ENCODE measurements at places on chromosomes 2 and 18. TPM values are rescaled to one million over a fixed set of nuclear protein-coding genes. Genes with fewer than 3 reads are reported as not detected.

The CIB4 gene
- not detected for polyA plus RNA-seq

- no peak for DNase-seq
Measured at GRCh38 chr2:2705871-2706270, 374.8 kb upstream of the MYT1L start.

- DNase-seq: peak; percentile 85
Measured at GRCh38 chr2:9347411-9347881, 75.9 kb downstream of the ITGB1BP1 start.

- DNase-seq: peak; percentile 55
Measured at GRCh38 chr2:71291398-71291797, 40.2 kb upstream of the ZNF638 start.

GRCh38 chr18:48940854-48941611 lies 9.7 kb downstream of the SMAD7 start:
- no peak for DNase-seq

- no peak for DNase-seq
Measured at GRCh38 chr2:235461763-235462414, 32.0 kb upstream of the AGAP1 start.

DNA sequence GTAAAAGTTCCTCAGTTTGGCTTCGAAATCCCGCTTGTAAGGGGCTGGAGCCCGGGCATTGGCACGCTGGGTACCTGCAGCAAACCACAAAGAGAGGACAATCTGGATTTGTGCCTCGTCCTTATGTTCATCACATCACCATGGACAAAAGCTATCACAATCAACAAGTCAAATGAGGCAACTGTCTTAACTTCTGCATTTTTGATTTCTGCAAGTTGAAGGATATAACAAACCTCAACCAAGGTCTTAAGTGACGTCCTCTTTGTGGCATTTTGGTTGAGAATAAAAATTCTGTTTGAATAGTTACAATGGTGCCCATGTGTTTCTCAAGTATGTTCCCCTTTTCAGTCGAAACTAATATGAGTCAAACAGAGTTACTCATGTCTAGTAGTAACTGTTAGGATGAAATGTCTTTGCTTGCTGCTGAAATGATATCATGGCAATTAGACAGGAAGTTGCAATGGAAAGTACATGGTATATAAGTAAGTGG lies 70.8 kb upstream of the STK17B start:
- DNase-seq: no peak

- peak; percentile 39 for DNase-seq
Measured at GRCh38 chr18:12038082-12038638, 55.5 kb upstream of the ANKRD62 start.

DNA sequence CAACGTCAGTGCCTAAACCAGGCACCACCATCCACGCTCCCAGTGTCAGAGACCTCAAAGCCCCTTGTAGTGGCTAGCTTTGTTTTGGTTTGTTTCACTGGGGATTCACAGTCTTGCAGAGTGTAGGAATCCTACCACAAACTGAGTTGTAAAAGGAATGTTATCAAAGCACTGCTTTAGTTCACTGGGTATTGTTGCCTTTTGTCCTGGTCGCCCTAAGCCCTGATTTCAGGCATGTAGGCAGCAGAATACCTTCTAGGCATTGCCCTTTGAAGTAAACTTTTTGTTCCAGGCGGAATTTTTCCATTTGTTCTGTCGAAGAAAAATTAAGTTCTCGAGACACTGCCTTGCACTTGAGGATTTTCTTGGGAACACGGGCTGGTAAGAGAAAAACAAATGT lies 29.4 kb downstream of the PTMA start:
- no peak for DNase-seq
